Foreskin melanocyte (primary cell): ENCODE measurements at places on chromosomes 7 and 10.

- peak; percentile 68 for DNase-seq
Observed at GRCh38 chr7:32204361-32205018, 134.3 kb upstream of the PDE1C start.

DNA sequence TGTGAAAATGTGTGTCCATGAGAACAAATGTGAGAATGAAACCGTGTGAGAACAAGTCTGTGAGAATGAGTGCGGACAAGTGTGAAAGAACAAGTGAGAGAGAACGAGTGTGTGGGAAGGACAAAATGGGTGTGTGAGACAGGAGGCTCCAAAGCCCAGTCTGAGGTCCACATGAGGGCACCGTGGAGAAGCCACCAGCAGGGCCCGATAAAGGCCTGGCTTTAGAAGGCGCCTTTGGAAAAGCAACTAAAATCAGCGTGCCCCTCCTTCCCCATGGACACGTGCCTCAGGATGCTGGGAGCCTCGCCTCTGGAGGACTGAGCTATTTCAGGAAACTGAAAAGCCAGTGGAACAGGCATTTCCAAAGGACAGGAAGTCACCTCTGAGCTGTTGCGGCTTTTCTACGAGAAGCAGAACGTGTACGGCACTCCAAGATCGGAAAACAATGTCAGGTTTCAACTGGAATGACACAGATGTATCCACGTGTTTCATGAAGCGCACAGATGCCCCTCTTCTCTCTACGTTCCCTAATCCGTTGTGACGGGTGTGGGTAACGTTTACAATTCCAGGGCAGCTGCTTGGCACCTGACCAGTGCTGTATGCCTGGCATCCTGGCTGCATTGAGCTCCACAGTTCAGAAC is 46.4 kb downstream of the ESYT2 start:
- DNase-seq: peak; percentile 58

DNA sequence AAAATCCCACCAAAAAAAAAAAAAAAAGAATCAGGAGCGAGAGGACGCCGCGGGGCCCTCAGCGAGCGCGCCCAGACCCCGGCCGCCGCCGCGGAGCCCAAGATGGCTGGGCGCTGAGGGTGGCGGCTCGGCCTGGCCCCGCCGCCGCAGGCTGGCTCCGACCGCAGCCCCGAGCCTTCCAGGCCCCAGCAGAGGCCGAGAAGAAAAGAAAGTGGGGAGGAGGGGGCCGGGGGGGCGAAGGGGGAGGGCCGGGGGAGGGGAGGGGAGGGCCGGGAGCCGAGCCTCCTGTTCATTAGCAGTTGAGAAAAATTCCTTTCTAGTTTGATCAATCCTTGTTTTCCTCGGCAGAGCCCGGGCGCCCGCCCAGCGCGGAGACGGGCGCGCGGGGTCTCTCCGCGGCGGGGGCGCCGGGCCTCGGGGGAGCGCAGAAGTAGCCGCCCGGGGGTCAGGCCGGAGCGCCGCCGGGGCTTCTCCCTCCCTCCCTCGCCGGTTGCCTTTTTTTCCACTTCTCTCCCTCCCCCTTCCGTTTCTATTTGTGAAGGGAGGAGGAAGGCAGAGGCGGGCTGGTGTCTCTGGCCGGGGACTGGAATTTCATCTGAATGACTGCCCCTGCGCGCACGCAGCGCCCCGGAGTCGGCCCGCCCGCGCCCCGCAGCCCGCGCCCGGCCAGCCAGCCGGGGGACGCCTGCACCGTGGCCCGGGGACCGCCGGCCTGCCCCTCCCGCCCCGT is 778 bp upstream of the TRIM8 start:
- peak; percentile 57 for DNase-seq

DNA sequence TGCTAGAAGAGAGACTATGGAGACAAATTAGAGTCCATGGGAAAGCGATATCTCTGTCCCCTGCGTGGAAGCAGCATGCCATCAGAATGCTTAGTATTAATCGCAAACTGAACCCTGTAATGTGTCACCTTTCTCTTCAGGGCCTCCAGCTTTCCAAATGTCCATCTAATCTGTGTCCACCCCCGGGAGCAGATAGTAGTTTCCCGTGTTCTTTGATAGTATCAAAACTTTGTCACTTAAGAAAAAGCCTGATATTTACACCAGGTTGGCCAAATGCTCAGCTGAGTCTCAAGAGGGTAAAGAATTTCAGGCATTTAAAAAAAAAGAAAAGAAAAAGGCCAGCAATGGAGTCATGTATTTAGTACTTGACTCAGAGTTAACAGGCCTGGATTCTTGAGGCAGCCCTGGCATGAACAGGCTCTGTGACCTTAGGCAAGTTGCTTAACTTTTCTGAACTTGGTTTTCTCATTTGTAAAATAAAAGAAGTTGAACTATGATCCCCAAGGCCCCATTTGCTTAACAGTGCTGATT is 10.4 kb upstream of the GSAP start:
- DNase-seq: no peak

GRCh38 chr7:25031432-25031831 is 51.5 kb upstream of the OSBPL3 start:
- peak; percentile 27 for DNase-seq

DNA sequence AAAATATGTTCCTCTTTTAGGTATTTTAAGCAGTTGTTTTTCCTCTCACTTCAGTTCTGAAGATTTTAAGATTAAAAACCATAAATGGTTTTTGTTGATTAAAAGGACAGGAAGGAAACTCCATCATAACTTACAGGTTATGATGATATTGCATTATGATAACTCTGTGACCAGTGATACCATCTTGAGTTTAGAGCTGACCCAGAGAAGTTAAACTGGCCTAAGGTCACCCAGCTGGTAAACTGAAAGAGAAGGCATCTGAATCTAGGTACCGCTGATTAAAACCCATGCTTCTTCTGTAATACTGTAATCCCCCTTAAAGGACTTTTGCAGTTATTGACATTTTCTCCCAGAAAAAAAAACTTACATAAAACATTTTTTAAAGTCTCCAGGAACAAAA is 29.6 kb downstream of the LOXL4 start:
- DNase-seq: no peak

DNA sequence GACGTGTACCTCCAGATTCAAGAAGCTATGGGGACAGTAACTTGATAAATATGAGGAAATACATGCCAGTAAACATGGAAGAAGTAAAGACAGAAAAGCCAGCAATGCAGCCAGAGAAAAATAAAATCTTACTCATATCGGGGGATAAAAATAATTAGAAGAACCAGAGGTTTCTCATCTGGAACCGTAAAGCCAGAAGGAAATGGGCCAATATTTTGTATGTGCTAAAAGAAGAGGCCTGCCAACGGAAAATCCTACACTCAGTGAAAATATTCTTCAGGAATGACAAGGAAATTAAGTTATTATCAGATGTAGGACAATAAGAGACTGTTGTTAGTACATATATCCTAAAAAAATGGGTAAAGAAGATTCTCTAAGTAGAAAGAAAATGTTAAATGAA is 401.2 kb downstream of the CDC14C start:
- no peak for DNase-seq

- DNase-seq: no peak
Observed at GRCh38 chr7:116572036-116572435, 47.2 kb downstream of the CAV1 start.
